ENCODE measurements at places on chromosomes 6 and 20.

DNA sequence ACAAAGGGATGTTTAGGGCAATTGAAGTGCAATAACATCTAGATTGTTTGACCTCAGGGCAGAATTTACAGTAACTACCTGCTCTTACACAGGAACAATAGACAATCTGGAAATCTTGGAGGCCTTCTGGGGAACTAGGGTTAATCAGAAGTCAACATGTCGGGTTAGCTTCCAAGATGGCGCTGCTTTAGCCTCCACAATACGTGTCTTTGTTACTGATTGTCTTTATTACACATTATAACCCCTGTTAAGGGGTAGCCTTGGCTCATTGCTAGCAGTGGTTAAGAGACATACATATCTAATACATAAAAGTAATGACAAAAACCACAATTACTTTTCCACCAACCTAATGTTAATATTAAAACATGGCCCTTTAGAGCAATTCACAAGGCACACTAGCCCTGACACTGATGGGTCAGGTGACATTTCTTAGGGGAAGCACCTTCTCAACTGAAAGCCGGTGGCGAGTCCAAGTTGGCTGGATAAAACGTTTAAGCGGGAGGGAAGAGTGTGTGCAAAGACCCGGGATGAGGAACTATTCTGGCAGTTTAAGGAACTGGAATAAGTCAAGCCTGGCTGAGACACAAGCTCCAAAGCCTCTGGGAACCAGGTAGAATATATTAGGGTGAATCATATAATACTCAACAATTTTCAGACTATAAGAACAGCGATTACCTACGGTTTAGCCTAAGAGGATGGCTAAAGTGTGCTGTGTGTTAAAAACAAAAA, 236.9 kb downstream of the BCAS1 start:
- DNase-seq, result no peak
- no peaks in the 10 kb centered on the region for H3K36me3 ChIP-seq
- H3K4me3 ChIP-seq, result no peak overlapping the region
- H3K27me3 ChIP-seq, result no peaks in the 10 kb centered on the region
- no peak overlapping the region for H3K27ac ChIP-seq
- H3K4me1 ChIP-seq, result peaks cover 61% of the 10 kb centered on the region

DNA sequence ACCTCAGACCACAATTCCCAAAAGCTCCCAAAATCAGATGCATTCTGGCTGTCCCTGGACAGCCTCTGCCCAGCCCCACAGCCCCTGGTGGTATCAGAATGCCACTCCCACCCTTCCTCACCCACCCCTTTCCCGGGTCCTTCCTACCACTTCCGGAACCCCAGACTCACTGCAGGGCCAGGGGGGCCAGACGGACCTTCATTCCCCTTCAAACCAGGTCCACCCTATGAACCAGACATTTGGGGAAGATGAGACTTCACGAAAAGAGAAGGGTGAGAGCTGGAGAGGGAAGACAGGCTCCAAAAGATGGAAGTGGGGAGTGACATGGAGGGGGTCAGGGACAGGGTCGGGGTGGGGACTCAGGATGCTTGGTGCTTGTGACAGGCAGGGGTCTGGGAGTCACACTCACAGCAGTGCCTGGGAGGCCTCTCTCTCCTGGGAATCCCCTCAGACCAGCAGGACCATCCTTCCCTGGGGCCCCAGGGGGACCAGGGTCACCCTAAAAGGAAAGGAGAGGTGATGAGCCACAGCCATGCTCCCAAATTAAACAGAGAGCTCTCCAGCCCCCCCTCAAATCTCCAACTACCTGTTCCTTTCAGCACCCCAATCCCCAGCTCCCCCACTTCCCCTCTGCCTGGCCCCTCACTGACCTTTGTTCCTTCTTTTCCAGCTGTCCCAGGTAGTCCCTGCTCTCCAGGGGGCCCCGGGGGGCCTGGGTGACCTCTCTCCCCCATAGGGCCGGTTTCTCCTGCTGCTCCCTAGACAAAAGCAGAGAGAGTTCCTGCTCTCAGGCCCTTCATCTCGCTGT, 20.2 kb downstream of the COL11A2 start:
- DNase-seq, result no peak
- no peaks in the 10 kb centered on the region for H3K27me3 ChIP-seq
- no peaks in the 10 kb centered on the region for H3K4me1 ChIP-seq
- H3K36me3 ChIP-seq, result no peaks in the 10 kb centered on the region
- no peak overlapping the region for H3K4me3 ChIP-seq

GRCh38 chr6:36769676-36770499, 69.4 kb downstream of the CPNE5 start:
- peak overlapping the region; percentile 32 for H3K27ac ChIP-seq
- peaks cover 49% of the 10 kb centered on the region for H3K4me1 ChIP-seq
- H3K27me3 ChIP-seq, result no peaks in the 10 kb centered on the region
- no peak for DNase-seq
- no peaks in the 10 kb centered on the region for H3K36me3 ChIP-seq

- no peak overlapping the region for H3K27ac ChIP-seq
- H3K27me3 ChIP-seq, result no peaks in the 10 kb centered on the region
- peaks cover 19% of the 10 kb centered on the region for H3K36me3 ChIP-seq
- DNase-seq, result no peak
- no peak overlapping the region for H3K4me3 ChIP-seq
These were observed 112.2 kb downstream of the ASCC3 start for GRCh38 chr6:100768816-100769351.

DNA sequence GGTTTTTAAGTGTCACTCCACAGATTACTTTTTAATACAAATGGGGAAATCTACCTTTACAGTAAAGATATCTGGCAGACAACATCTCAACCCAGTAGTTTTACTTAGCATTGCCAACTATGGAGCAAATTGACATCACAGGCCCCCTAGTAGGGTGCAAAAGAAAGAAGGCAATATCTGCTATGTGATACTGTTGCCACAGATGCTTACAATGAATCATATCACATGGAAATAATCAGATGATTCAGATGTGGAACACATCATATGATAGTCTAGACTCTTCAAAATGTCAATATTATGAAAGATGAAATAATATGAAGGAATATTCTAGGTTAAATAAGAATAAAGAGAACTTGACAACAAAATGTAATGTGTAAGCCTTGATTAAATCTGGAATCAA, 322.5 kb downstream of the BMP2 start:
- DNase-seq, result no peak
- H3K27me3 ChIP-seq, result no peaks in the 10 kb centered on the region
- no peaks in the 10 kb centered on the region for H3K4me1 ChIP-seq
- no peak overlapping the region for H3K4me3 ChIP-seq
- H3K27ac ChIP-seq, result no peak overlapping the region

DNA sequence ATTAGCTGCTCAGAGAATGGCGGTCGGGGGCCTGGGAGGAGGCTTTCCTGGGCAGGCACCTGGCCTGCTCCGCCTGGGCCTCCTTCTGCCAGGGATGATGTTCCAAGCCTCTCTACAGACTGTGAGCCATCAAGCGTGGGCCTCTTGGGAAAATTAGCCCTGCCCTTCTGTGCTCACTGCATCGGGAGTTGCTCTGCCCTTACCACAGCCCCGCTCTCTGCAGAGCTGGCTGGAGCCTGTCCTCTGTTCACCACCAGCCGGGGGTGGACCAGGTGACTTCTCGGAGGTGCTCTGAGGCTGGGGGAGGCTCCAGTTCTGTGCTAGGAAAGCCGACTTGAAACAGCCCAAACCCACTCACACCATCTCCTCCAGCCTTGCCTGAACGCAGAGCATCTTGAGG, 24.2 kb downstream of the MDGA1 start:
- no peaks in the 10 kb centered on the region for H3K36me3 ChIP-seq
- no peak overlapping the region for H3K4me3 ChIP-seq
- H3K4me1 ChIP-seq, result no peaks in the 10 kb centered on the region
- H3K27ac ChIP-seq, result no peak overlapping the region
- no peaks in the 10 kb centered on the region for H3K27me3 ChIP-seq

- H3K4me3 ChIP-seq, result no peak overlapping the region
- DNase-seq, result no peak
- no peaks in the 10 kb centered on the region for H3K4me1 ChIP-seq
- no peaks in the 10 kb centered on the region for H3K27me3 ChIP-seq
These were observed 31.5 kb upstream of the COL10A1 start for GRCh38 chr6:116157391-116157790.

GRCh38 chr20:59831916-59832270, 101.5 kb downstream of the SYCP2 start:
- no peak overlapping the region for H3K27ac ChIP-seq
- no peak for DNase-seq
- H3K36me3 ChIP-seq, result no peaks in the 10 kb centered on the region

DNA sequence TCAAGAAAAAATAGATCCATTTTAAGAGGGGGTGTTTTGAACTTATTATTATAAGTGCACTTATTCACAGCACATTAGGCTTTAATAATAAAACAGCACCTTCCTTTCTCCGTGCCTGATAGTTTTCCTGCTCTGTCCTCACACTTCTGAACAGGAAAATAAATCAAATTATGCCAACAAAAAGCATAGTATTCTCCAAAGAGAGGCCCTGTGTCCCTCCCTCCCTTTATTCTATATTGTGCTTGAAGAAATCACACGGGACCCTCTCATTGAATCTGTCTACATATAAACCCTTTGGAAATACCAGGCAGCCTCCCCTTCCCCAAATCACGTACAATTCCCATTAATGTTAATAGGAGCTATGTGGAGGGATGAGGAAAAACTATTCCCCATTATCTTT, 462.9 kb upstream of the NRSN1 start:
- H3K27ac ChIP-seq, result no peak overlapping the region
- H3K36me3 ChIP-seq, result no peaks in the 10 kb centered on the region
- DNase-seq, result no peak
- no peak overlapping the region for H3K4me3 ChIP-seq

DNA sequence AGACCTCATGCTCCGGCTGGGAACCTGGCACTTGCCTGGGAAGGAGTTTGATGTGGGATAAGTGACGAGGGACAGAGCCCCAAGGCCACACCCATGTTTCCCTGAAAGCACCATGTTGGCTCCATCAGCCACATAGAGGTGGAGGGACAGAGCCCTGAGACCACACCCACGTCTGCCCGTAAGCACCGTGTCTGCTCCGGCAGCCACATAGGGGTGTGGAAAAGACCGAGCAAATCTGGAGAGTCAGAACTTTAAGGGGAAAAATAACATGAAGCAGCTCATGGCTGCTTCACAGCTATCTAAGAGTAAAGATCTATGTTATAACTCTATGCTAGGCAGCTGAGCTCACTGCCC, 15.3 kb downstream of the SLCO4A1 start:
- no peaks in the 10 kb centered on the region for H3K36me3 ChIP-seq
- DNase-seq, result no peak
- peaks cover 9% of the 10 kb centered on the region for H3K4me1 ChIP-seq

GRCh38 chr6:42095776-42096541, 45.6 kb downstream of the TAF8 start:
- no peaks in the 10 kb centered on the region for H3K4me1 ChIP-seq
- H3K36me3 ChIP-seq, result no peaks in the 10 kb centered on the region
- H3K27me3 ChIP-seq, result no peaks in the 10 kb centered on the region
- DNase-seq, result no peak
